ENCODE measurements at places on chromosomes 6 and 20.

DNA sequence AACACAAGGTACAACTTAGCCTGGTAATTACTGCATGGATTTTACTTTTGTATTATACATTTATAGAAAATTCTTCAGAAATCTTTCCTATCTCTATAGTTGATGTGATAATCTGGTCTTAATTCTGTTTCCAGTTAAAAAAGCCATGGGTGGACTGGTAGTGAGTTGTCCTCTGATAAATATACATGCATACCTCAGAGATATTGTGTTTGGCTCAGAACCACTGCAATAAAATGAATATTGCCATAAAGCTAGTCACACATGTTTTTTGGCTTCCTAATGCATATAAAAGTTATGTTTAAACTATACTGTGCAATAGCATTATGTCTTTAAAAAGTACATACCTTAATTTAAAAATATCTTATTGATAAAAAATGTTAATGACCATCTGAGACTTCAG, 708.6 kb upstream of the MARCKS start:
- no peak for DNase-seq

DNA sequence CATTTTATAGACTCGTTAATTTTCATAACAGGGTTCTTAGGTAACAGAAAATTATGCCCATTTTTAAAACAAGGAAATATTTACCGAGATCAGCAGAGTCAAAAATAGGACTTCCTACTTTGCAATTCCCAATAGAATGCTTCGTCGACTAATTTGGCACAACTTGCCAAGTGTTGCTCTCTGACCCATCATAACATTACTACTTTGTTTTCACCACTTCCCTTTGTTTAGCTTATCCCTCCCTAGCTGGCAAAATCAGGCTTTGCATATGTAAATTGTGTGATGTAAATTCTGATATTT, 914 bp upstream of the RANBP9 start:
- no peak for DNase-seq

- DNase-seq, result no peak
Measured at GRCh38 chr6:142821860-142822259, 123.1 kb downstream of the HIVEP2 start.

DNA sequence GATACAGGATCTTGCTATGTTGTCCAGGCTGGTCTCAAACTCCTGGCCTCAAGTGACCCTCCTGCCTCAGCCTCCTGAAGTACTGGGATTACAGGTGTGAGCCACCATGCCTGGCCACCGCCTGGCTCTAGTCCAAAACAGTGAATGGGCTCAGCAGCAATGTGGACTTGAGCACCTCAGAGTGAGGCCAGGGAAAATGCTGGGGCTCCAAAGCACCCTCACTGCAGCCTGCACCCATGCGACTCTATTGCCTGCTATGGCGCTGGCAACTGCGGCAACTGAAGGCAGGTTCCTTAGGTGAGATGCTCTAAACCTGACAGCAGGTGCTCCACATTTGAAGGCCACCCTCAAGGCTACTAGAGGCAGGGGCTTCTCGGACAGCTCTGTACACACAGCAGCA, 26.5 kb downstream of the MAP1LC3A start:
- DNase-seq, result no peak

DNA sequence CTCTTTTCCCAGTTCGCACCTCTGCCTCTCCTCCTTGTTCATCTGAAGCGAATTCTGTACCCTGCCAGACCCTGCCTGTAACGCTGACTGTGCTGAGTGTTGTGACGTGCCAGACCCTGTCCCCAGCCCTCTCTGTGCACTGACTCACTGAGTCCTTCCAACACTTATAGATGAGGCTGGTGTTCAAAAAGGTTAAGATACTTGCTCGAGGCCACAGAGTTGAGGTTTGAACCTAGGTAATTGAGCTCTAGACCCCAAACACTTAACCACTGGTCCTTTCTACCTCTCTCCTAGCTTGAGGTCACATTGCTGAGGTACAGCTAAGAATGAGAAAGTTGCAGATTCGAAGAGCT, 45.7 kb upstream of the NEDD9 start:
- DNase-seq, result no peak

DNA sequence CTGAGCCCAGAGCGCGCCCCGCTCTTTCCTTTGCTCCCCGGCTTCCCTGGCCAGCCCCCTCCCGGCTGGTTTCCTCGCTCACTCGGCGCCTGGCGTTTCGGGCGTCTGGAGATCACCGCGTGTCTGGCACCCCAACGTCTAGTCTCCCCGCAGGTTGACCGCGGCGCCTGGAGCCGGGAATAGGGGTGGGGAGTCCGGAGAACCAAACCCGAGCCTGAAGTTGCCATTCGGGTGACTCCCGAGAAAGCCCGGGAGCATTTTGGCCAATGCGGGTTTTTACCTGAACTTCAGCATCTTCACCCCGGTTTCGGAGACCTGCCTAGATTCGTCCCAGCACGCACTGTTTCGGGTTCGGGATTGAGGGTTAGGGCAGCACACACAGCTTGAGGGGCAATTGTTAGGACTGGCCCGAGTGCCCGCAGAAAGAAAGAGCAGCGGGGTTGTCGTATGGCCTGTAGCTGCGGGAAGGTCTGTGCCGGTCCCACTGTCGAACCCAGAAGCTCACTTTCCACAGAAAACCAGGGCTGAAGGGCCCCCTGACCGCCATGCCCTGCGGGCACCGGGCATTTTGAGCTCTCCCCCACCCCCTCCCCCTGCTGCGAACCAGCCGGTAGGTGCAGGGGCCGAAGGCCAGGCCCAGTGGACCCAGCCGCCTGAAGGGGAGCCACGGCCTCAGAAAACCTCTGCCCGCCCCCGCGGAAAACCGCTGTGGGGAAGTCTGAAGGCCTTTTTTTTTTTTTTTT, 2.1 kb downstream of the FOXP4 start:
- DNase-seq, result no peak

- no peak for DNase-seq
Measured at GRCh38 chr20:22504829-22505377, 79.5 kb downstream of the FOXA2 start.

- DNase-seq, result no peak
Measured at GRCh38 chr6:144415014-144415413, 129.9 kb downstream of the UTRN start.

DNA sequence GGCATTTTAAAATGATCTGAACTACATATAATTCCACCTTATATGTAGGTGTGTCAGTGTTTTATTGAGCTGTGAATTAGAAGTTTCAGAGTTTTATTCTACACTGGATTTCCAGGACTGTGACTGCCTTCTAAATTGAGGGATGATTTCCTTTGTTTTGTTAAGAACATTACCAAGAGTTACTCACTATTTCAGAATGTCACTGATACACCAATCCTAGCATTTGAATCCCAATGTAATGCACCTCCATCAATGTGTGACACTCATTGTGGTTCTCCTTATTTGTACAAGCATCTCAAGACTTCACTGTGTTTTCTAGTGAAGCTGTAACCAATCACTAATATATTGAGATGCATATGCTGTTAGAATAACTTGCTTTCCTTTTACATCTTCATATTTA, 86.8 kb downstream of the PLCB1 start:
- no peak for DNase-seq

DNA sequence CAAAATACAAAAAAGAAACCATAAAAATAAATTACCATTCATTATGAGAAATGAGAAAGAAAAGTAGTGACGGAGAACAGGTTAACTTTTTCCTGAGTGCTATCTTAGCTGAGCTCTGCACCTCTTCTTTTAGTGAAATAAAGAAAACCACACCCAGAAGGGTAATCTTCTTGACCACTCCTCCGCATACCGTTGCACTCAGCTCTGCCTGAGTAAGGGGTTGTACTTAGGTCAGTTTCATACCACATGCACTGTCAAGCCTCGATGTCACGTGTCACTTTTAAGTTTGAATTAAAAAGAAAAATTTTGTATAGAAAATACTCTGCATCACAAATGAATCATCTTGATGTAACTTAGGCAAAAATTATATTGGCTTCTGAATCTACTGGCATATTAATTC, 2.8 kb downstream of the EZR start:
- DNase-seq, result no peak

DNA sequence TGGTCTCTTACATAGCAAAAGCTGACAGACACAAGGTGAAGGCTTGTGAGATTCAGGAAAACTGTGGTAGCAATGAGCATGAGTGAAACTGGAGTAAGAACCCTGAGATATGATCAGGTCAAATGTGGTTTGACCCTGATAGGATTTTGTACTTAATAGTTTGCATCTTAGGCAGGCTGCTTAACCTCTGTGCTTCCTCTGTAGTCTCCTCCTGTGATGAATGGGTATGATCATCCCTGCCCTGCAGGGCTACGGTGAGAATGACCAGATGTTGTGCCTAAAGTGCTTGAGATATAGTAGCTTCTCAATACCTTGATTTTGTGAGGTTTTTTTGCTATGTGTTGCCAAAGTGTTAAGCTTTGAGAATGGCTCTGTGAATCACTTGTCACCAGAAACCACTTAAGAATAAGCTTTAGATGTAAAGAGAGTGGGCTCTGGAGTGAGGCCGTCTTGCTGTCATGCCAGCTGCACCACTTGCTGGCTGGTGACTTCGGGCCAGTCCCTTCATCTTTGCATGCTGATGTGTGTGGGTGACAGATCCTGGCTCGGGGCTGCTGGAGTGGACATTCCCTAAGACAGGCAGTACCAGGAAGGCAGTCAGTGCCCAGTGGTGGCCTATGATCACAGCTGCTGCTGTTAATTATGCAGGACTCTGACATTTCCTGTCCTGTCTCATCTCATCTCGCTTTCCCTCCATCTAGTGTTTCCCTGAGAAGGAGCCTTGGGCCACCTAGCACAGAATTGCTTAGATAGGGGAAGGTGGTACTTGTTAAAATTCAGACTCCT, 254.7 kb downstream of the NFATC2 start:
- no peak for DNase-seq

DNA sequence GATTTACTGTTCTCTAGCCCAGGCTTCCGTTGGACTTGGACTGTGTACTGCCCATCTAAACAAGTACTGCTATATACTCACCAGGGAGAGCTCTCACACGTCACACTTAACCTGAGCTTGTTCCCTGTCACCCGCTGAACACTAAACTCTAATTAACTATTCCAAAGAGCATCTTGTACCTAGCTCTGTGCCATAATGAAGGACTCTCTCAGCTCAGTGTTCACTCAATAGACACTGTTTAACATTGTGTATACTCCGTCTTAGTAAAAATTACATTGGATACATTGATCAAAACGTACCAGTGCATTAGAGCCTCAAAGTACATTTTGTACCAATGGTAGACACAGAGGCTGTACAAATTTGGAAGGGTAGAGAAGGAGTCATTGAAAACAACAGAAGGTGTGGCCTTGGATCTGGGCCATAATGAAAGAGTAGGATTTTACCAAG, 55.4 kb upstream of the EPHA7 start:
- no peak for DNase-seq

DNA sequence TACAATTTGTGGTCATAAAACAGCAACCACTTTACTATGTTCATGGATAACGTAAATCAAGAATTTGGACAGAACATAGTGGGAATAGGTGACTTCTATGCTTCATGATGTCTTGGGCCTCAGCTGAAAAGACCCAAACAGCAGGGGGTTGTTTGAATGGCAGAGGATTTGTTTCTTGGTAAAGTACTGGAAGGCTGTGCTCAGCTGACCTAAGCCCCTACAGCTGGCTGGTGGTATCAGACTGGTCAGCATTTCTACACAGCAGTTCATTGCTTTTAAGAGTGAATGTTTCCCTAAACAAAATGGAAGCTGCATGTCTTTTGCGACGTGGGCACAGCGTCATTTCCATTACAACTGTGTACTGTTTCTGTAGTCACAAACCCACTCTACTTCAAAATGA, 148.5 kb upstream of the DEFB112 start:
- DNase-seq, result no peak

- DNase-seq, result no peak
Measured at GRCh38 chr20:10799735-10800134, 125.9 kb upstream of the JAG1 start.

DNA sequence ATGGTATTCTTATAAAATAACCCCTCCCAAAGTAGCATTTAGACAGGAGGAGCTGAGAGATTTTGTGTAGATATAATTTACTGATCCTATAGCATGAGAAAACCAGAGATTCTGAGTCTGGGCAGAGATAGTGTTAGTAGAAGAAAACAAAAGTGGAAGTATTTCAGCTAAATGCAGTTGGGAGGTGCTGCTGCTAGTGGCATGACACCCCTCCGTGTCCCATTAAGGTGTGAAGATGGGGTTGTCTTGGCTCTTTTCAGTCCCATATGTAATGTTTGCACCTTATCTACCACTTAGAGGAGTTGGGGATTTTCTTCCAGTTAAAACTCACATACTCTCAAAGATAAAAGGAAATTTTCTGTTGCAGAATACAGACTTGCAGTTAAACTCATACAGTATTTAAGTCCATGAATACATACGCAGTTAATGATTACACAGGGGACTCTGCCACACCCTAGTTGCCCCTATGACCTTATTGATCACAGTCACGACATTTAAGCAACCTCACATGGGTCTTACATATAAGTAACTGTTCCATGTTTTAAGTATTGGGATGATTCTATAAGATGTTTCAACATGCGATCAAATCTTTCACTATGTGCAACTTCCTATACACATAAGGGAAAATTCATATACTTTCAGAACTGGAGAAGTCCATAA, 11.5 kb downstream of the TAAR2 start:
- no peak for DNase-seq

GRCh38 chr6:107727096-107727757, 96.9 kb downstream of the SCML4 start:
- no peak for DNase-seq

GRCh38 chr6:166758136-166758704, 131.2 kb upstream of the RPS6KA2 start:
- DNase-seq, result no peak

DNA sequence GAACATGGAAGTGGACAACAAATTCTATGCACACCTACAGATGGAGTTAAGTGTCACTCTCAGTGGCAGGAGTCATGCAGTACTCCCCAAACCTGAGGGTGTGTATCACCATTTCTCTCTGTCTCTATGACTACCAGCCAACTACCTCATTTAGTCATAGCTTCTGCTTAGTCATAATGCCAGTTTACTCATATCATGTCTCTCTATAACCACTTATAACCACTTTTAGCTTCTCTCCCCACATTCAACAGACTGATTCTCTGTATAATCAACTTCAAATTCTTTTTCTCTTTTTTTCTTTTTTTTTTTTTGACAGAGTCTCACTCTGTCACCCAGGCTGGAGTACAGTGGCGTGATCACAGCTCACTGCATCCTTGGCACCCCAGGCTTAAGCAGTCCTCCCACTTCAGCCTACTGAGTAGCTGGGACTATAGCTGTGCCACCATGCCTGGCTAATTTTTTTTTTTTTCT, 13.8 kb upstream of the GTF3C6 start:
- no peak for DNase-seq

- DNase-seq, result no peak
Measured at GRCh38 chr6:38174315-38174714, 354.8 kb downstream of the ZFAND3 start.

All from spinal cord (tissue), 10 donors.